Articular chondrocyte of knee joint (primary cell): ENCODE measurements at places on chromosomes 3 and 15. TPM values are rescaled to one million over a fixed set of nuclear protein-coding genes. Genes with fewer than 3 reads are reported as not detected.

The NLGN1 gene
- total RNA-seq = 28.4 and 33.8 TPM in 2 replicates

The ANP32A gene
- total RNA-seq = 34.6 and 40.5 TPM in 2 replicates

The SNX22 gene
- total RNA-seq = 0.13 and 0.32 TPM in 2 replicates

The PTH1R gene
- total RNA-seq = 1.8 and 3.0 TPM in 2 replicates

The TMEM108 gene
- total RNA-seq = under 0.01 TPM in 1 of 2 replicates, not detected in the other
